Femur (tissue), 1 donor: ENCODE measurements at places on chromosomes 1 and 21.

DNA sequence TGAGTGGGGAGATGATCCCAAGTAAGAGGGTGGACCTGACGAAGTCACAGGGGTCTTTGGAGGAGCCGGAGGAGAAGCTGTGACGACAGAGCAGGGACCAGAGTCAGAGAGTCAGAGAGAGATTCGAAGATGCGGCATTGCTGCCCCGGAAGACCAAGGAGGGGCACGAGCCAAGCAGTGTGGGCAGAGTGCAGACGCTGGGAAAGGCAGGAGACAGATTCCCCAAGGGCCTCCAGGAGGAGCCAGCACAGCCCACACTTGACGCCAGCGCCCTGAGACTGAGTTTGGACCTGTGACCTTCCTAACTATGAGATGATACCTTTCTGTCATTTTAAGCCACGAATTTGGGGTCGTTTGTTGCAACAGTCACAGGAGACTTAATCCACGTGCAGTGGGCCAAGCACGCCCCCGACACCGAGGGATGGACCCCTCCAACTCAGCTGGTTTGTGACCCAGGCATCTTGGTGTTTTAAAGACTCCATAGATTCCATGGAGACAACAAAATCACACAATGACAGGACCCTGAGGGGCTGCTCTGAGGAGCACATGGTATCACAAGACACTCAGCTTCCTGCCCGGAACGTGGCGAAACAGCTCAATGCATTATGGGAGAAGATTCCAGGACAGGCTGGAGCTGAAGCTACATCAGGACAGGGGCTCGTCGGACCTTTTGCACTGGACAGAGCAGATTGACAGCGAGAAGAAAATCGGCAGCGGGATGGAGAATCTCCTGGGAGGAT is 11.0 kb upstream of the TFF1 start:
- no peak for DNase-seq

GRCh38 chr21:34615487-34615814 is 538 bp upstream of the RCAN1 start:
- no peak for DNase-seq

DNA sequence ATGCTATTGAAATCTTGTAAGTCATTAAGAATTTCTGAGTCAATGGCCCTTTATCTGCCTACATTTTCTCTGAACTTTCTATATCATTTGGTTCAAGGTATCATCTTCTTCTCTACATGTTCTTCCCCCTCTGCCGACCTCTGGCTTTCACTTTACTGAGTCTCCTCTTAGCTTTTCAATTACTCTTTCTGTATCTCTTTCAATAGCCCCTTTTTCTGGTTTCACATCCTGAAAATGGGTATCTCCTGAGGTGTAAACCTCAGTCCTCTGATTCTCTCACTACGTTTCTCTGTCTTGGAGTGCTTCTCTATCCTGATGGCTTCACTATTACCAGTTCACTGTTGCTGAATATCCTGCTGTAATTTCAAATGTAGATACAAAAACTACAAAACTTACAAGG is 98.9 kb downstream of the LYST start:
- no peak for DNase-seq

GRCh38 chr1:39970274-39970673 is 15.3 kb downstream of the MFSD2A start:
- no peak for DNase-seq

- DNase-seq = no peak
Measured at GRCh38 chr1:227006226-227006796, 66.2 kb downstream of the COQ8A start.

DNA sequence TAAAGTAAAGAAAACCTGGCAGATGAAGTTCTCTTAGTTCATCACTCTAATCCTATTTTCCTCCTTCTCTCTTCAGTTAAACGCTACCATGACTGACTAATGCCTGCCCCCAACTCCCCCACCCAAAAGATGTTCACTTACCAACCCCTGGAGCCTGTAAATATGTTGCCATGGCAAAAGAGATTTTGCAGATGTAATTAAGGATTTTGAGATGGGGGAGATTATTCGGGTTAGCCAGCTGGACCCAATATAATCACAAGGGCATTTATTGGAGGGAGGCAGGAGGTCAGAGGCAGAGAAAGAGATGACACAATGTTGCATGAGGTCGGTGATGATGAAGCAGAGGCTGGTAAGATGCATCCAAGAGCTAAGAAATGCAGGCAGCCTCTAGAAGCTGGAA is 69.3 kb upstream of the PPP2R5A start:
- DNase-seq = no peak

DNA sequence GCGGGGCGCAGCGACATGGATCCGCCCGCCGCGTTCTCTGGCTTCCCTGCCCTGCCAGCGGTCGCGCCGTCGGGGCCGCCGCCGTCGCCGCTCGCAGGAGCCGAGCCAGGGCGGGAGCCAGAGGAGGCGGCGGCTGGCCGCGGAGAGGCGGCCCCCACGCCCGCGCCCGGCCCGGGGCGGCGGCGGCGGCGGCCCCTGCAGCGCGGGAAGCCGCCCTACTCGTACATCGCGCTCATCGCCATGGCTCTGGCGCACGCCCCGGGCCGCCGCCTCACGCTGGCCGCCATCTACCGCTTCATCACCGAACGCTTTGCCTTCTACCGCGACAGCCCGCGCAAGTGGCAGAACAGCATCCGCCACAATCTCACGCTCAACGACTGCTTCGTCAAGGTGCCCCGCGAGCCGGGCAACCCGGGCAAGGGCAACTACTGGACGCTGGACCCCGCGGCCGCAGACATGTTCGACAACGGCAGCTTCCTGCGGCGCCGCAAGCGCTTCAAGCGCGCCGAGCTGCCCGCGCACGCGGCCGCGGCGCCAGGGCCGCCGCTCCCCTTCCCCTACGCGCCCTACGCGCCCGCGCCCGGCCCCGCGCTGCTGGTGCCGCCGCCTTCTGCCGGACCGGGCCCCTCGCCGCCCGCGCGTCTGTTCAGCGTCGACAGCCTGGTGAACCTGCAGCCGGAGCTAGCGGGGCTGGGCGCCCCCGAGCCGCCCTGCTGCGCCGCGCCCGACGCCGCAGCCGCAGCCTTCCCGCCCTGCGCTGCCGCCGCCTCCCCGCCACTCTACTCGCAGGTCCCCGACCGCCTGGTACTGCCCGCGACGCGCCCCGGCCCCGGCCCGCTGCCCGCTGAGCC is 459 bp downstream of the FOXE3 start:
- no peak for DNase-seq

DNA sequence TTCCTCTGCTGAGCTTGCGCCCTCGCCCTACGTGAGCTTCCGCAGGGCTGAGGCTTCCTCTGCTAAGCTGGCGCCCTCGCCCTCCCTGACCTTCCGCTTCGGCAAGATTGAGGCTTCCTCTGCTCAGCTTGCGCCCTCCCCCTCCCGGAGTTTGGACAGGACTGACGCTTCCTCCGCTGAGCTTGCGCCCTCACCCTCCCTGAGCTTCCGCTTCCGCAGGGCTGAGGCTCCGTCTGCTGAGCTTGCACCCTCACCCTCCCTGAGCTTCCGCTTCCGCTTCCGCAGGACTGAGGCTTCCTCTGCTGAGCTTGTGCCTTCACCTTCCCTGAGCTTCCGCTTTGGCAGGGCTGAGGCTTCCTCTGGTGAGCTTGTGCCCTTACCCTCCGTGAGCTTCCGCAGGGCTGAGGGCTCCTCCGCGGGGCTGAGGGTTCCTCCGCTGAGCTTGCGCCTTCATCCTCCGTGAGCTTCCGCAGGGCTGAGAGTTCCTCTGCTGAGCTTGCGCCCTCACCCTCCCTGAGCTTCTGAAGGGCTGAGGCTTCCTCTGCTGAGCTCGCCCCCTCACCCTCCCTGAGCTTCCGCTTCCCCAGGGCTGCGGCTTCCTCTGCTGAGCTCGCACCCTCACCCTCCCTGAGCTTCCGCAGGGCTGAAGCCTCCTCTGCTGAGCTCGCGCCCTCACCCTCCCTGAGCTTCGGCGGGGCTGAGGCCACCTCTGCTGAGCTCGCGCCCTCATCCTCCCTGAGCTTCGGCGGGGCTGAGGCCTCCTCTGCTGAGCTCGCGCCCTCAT is 753.6 kb upstream of the TPTE start:
- DNase-seq = no peak

- no peak for DNase-seq
Measured at GRCh38 chr1:167430134-167430848, 88.0 kb downstream of the CD247 start.

DNA sequence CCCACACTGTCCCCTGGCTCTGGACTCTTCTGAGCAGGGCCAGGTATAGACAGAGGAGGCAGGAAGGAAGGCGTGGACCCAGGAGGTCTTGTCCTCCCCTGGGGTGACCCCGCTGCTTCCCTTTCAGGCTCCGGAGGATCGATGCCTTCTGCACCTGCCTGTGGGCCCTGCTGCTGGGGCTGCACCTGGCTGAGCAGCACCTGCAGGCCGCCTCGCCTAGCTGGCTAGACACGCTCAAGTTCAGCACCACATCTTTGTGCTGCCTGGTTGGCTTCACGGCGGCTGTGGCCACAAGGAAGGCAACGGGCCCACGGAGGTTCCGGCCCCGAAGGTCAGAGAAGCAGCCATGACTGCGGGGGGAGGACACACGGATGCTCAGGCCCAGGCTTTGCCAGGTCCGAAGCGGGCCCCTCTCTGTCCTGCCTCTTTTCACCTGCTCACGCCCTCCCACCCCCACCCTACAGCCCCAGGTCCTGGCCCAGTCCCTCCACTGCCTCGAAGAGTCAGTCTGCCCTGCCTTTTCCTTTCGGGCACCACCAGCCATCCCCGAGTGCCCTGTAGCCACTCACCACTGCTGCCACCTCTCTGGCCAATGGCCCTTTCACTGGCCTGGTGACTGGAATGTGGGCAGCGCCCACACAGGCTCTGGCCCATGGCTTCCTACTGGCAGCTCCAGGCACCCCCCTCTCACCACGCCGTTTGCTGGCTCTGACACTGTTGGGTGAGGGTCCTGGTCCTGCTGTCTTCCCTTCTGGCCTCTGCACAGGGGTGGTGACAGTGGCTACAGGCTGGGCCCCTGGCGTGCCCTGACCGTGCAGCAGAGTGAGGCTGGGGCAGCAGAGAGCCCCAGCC is 13.5 kb downstream of the TMEM201 start:
- no peak for DNase-seq

- DNase-seq = peak; percentile 79
Measured at GRCh38 chr1:58768971-58769808, 14.7 kb downstream of the JUN start.

GRCh38 chr1:219587801-219588561 is 24.9 kb downstream of the ZC3H11B start:
- DNase-seq = no peak

- DNase-seq = no peak
Measured at GRCh38 chr1:29625084-29625420, 388.7 kb downstream of the PTPRU start.

- no peak for DNase-seq
Measured at GRCh38 chr1:203571661-203572060, 55.0 kb upstream of the ATP2B4 start.

- no peak for DNase-seq
Measured at GRCh38 chr1:48080331-48081255, 83.4 kb upstream of the TRABD2B start.

DNA sequence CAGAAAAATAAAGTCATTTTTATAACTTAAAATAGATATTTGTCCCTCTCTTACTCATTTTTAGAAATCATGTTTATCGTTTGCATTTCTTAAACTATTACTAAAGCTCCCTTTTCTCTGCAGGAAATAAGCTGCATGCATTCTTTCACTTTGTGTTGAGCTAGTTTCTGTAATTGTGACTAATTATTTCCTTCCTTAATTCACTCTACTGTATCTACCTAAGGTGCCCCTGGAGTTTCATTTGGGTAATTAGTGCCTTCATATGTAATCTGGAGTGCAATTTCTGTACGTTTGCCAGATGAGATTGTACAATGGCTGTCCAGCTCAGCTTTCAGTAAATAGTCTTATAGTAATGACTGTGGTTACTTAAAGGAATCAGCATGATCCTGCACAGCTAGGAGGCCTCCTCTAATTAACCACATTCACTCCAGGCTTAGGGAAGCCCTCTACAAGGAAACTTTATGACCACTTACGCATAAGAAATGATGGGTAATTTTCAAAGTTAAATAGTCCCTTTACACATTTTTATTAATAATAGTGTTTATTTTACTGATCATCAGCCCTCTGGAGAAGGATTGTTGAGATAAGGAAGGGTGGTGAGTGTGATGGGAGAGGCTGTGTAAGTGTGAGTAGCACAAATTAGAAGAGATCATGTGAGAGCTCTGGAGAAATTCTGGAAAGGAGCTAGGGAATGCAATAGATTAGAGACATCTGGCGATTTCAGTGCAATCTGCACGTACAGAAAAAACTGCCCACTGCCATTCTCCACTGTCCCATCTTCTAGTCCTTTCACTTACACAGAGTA is 86.8 kb downstream of the LRRC8C start:
- DNase-seq = no peak

GRCh38 chr1:226672339-226672762 is 66.7 kb downstream of the ITPKB start:
- DNase-seq = no peak

DNA sequence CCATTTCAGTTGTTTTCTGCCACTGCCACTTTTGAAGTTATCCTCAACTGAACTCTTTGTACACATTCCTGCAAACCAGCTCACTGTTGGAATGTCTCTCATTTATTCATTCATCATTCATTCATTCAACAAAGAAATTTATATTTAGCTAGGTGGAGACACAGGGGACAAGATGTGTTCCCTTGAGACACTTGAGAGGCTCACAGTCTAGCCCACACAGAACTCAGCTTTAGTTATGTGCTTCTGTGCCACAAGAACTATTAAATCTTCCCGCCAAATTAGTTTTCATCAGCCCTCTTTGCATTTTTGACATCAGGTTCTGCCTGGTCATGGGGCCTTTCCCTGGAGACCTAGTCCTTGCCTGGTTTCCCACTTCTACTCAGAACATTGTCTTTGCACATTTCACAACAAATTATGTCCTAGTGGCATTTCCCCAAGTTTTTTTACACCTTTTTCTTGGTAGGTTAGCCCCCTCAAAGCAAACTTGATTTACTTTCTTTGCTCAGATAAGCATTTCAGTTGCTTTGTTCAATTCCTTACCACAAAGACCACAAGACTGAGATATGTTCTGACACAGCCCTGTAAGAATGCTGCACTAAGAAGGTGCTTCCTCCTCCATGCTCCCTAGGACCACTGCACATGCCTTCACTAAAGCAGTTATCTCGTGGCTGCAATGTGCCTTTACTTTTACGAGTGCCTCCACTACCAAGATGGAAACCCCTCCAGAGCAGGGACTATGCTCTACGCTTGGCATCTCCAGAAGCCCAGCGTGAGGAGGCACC is 31.0 kb downstream of the ILDR2 start:
- no peak for DNase-seq

DNA sequence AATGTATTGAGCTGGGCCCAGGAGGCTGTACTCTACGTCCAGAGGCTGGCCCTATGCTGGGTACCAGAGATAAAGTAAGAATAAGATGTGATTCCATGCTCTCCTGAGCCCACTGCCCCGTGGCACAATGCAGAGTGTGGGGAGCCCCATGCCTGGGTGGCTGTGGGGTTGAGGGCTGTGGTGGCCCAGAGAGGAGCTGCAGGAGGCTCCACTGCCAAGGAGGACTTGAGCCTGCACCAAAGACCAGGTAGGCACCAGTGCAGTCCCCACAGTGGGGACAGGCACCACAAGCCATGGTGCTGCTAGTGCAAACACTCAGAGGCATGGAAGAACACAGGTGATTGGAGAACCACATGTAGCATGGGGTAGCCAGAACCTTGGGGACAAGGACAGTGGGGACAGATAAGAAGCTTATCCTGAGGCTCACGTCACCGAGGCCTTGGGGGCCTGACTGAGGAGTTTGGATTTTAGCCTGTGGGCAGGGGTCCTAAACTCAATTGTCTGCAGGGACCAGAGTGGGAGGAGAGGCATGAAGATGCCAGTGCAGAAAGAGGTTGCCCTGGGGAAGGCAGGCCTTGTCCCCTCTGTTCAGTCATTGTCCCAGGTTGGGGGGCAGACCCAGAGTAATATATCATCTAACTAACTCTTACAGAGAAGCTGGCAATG is 21.9 kb upstream of the EPS8L3 start:
- peak; percentile 16 for DNase-seq

GRCh38 chr21:41031701-41032220 is 136.2 kb upstream of the BACE2 start:
- DNase-seq = no peak
